Stimulated activated CD4-positive, alpha-beta T cell treated with anti-CD3 and anti-CD28 coated beads, Interleukin-4, amount 100 ng/mL, for 24 hours (primary cell): ENCODE measurements at places on chromosomes 4 and X.
A peak's percentile ranks its signal among the peaks of the same experiment; 100 is the strongest.

DNA sequence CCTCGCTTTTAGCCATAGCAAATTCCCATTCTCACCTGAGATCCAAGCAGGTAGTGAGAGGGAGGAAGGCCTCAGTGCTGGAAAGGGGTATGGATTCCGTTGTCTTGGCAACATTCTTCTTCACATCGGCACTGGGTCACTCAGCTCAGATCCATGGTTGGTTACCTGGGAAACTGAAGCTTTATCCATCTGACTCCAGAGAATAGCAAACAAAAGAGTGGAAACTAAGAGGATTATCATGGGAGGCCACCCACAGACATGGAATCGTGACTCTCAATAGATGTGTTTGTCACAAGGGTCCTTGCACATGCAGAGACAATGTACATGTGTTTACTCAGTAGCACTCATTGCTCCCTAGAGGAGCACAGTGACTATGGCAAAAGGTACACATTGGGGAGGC is 81.0 kb downstream of the MAGED4 start:
- DNase-seq = no peak

GRCh38 chrX:20653070-20653469 is 386.4 kb upstream of the RPS6KA3 start:
- no peak for DNase-seq

DNA sequence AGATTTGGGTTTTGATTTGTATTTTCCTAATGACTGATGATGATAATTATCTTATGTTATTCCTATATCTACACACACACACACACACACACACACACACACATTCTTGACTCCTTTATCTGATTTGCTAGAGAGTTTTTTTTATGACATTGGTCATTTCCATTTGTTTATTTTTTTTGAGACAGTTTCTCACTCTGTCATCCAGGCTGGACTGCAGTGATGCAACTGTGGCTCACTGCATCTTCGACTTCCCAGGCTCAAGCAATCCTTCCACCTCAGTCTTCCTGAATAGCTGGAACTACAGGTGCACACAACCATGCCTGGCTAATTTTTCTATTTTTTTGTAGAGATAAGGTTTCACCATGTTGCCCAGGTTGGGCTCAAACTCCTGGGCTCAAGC is 6.7 kb downstream of the ZNF81 start:
- no peak for DNase-seq

DNA sequence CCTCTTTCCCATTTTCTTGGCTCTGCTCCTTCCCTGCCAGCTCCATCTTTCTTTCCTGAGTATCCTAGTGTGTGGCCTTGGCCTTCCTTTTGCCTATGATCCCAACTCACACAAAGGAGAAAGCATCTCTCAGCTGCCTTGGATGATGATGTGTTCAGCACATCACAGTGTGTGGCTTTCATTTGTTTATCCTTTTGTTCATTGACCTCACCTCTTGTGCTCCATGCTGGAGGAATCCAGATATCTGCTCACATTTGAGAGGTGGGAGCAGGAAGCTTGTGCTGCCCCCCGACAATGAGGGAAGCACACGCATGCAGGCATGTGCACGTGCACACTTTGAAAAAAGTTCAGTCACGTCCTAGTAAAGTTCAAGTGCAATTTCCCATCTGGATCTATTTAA is 131.0 kb downstream of the SMIM20 start:
- no peak for DNase-seq

GRCh38 chr4:38205261-38205660 is 245.1 kb downstream of the PTTG2 start:
- DNase-seq = no peak

DNA sequence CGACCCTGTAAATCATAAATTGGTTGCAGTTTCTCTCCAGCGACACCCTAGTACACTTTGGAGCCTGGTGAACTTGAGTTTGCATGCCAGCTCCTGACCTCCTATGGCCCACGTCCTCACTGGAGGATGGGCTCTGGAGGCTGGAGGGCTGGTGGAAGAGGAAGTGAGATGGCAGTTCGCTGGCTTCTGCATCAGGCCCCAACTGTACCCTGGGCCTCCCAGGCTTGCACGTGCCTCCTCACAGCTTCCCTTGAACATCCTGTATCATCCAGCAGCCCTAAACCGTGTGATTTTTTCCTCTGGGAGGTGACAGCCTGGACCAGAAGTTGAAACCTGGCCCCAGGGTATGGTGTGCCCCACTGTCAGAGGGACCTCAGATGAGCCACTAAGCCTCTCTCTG is 78.5 kb downstream of the HTRA3 start:
- no peak for DNase-seq

DNA sequence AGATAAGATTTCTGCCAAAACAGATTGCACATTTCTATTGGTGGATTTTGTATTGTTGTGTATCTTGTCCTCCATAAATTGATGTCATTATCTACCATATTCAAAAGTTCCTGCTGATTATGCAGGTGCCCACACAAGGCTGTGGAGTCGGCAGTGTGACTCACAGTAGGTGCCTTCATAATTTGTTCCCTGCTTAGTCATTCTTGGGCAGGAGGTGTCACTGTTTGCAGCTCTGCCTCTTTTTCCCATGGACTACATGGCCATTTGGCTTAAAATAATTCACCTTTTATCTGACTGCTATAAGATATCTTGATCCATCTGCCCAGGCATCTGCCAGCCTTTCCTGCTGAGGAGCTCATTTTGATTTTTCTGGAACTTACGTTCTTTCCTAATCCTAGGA is 33.6 kb upstream of the ENPEP start:
- DNase-seq = peak; percentile 9

DNA sequence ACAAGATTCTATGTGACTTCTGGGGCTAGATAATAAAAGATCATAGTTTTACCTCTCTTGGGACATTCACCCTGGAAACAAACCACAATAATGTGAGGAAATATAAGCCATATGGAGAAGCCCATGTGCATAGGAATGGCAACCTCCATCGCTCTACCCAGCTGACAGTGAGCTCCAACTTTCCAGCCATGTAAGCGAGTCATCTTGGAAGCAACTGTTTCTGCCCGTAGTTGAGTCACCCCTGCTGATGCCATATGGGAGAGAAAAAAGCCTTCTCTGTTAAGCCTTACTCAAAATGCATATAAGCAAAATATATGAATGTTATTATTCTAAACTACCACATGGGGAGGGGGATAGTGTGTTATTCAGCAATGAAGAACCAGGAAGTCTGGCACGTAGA is 31.4 kb upstream of the RELL1 start:
- DNase-seq = no peak

DNA sequence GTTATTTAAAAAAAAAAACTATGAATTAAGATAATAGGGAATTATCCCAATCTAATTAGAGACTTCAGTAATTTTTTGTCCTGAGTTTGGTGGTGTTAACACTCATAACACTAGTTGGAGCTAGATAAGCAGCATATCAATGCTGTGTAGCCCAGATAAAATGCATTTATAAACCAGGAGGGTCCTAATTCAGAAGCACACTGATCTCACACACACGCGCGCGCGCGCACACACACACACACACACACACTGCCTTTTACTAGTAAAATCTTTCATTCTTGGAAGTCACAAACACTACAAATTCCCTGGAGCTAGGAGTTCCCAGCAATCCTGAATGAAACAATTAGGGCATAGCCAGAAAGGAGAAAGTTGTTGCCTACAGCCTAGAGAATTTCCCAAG is 3.2 kb downstream of the UNC5C start:
- DNase-seq = no peak

- DNase-seq = no peak
Observed at GRCh38 chrX:124501586-124501985, 155.2 kb downstream of the SH2D1A start.

DNA sequence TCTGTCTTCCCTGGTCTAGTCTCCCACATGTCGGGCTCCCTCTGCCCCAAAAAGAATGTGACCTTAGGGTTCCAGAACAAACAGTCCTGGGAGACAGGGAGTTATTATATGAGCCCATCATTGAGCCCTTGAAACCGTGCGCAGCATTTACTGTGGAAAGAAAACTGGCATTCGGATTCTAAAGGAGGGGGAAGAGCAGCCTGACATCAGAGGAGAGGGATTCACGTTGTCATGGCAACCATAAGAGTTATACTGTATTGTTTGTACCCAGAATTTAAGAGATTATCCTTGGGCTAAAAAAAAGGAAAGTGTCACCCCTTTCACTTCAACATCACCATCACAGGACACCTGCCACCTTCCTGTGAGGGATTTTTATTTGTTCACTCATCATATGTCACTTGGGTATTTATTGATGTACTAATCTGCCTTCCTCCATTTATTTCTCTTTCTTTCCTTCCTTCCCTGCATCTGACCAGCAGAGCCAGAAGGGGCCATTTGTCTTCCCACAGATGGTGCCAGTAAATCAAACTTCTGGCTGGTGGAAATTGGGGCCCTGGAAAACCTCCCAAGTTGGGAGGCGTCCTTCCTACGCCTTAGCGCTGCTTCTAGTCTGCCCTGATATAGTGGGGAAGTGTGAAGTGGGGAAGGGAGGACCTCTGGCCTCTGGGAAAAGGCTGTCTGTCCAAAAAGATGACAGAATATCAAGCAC is 64.9 kb upstream of the FRMPD3 start:
- DNase-seq = no peak

DNA sequence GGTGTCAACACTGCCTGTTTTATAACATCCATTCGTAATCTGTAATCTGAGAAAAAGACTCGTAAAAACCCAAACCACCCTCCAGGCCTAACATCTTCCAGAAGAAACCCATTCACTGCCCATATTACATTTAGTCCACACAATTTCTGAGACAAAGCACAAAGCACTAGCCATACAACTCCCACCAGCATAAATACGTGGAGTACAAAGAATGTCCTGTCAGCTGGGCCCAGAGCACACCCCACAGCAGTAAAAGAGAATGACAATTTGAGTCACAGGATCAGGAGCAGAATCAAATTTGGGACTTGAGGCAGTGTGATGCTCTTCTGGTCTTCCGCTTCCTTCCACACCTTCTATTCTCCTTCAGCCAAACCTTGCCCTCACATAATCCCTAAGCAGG is 6.8 kb downstream of the MECP2 start:
- no peak for DNase-seq

DNA sequence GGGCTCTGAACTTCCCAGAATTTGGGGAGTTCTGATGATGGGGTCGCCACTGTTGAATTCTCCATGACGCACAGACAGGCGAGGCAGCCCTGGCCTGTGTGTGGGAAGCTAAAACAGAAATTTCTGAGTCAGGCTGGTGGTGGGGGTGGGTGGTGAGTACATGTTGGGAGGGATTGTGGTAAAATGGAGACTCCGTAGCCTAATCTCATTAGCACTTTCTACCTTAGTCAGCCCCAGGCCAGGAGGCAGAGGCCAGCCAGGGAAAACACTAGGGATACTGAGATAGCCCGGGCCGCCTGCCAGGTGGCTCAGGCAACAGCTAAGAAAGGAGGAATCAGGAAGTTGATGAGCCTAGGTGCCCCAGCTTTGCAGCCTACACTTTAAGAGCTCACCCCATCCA is 39.3 kb upstream of the NHSL2 start:
- peak; percentile 25 for DNase-seq

- DNase-seq = no peak
Observed at GRCh38 chr4:98685225-98686042, 27.0 kb upstream of the TSPAN5 start.

GRCh38 chrX:10152086-10152485 is 4.7 kb upstream of the CLCN4 start:
- DNase-seq = no peak

DNA sequence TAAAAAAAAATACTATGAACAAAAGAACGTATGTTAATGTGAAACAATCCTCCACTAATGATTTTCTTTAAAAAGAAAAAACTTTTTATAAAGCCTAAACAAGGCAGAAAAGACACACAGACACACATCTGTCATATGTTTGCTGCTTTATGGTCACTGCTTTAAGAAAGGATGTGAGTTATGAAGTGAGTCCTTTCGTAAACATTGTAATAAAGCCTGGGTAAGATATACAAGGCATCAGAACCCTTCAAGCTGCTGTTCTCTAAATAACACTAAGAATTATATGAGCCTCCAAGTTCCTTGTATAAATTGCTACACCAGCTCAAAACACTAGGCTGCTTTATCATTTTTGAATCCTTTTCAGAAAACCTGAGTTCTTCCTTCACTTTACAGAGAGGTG is 81.6 kb downstream of the FBXO8 start:
- DNase-seq = no peak
